ENCODE measurements at places on chromosomes 5 and 9.

- no peak for DNase-seq
Measured at GRCh38 chr9:116465576-116466270, 221.4 kb upstream of the TRIM32 start.

GRCh38 chr9:23850242-23850689 is 24.2 kb upstream of the ELAVL2 start:
- no peak for DNase-seq

DNA sequence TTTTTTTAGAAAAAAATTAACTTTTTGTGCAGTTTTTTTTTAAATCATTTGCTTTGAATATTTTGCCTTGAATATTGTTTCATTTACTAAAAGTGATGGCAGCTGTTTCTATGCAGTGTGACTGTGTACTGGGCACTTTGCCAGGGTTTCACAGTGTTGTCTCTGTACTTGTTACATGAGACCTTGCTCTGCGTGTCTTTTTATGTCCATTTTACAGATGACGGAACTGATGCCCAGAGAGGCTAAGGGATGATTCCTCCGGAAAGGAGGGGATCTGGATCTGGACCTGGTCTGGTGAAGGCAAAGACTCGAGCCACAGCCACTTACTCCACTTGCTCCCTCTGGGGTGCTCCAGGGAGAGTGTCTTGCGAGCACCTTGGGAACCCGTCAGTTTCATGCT is 124.8 kb upstream of the PTCH1 start:
- no peak for DNase-seq

DNA sequence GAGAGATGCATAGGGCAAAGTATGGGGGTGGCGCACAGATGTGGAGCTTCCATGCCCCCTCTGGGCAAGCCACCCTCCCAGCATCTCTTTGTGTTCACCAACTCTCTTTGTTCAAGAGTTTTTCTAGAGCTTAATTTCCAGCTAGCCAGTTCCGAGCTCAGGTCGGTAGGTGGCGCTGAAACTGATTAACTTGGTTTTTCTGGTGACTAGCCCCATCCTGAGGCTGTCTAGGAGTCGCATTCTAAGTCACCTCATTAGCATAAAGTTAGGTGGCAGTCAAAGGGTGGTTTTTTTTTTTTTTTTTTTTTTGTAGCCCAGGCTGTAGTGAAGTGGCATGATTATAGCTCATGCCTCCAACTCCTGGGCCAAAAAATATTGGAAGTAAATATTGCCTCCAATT is 476.4 kb downstream of the KDM4C start:
- DNase-seq = no peak

DNA sequence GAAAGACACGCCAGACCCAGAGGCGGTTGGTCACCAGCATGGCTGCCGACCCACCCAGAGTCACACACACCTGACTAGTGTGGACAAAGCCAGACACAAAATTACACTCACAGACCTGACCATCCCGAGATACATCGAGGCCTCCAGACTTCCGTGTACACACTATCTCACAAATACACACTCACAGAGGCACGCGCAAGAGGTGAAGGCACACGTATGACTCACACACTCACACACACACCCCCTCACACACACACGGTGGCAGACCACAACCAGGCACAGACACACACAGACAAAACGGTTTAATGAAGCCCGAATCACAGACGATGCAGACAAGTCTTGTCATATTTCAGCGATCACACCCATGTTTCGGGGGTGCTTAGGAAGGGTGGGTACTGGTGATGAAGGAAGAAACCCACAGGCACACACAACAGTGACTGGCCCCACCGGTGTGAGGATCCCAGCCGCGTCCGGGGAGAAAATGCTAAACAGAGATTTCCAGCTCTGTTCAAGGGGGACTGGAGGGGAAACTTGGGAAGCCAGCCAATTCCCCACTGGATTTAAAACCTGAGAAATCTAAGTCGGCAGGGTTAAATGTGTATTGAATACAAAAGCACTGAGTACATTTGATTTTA is 51.3 kb downstream of the CRB2 start:
- no peak for DNase-seq

DNA sequence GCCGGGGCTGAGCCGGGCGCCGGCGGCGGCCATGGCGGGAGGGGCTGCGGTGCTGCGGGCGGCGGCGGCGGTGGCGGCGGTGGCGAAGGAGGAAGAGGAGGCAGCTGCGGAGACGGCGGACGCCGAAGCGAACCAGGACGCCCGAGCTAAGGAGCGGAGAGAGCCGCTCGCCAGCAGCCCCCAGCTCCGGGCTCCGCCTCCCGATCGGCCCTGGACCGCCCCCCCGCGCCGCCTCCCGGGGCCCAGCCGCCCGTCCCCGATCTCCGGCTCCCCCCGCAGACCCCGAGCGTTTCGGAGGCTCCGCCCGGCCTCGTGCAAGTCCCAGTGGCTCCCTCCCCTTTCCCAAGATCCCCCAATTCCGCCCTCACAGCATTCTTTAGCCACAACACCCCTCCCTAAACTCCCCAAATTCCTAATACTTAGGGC is at the start of gene ASTN2:
TSS of gene ASTN2 (minus strand) at position 152 of the 426 bp plus-strand sequence. CDS start at position 33, 119 bp downstream.
- no peak for DNase-seq

Data from activated effector memory CD4-positive, alpha-beta T cell treated with Interleukin-2 at 50 U/mL for 16 hours (primary cell).